Cardiac fibroblast (primary cell): ENCODE measurements at places on chromosomes 13 and 19.

DNA sequence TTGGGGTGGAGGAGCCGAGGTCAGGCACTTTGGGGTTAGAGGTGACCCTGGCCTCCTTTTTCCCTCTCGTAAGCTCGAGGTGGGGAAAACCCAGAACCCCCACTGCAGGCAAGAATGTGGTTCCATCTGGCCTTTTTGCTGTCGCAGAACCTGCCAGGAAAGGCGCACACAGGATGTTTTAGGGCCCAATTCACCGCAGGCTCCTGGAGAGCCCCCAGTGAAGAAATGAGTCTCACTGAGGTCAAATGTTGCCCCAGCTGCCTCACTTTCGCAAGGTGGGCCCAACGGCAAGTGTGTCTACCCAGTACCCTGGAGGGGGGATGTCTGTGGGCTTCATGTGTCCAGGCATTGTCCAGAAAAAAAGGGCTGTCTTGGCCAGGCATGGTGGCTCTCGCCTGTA is 61.8 kb downstream of the PEX11G start:
- DNase-seq, result no peak

DNA sequence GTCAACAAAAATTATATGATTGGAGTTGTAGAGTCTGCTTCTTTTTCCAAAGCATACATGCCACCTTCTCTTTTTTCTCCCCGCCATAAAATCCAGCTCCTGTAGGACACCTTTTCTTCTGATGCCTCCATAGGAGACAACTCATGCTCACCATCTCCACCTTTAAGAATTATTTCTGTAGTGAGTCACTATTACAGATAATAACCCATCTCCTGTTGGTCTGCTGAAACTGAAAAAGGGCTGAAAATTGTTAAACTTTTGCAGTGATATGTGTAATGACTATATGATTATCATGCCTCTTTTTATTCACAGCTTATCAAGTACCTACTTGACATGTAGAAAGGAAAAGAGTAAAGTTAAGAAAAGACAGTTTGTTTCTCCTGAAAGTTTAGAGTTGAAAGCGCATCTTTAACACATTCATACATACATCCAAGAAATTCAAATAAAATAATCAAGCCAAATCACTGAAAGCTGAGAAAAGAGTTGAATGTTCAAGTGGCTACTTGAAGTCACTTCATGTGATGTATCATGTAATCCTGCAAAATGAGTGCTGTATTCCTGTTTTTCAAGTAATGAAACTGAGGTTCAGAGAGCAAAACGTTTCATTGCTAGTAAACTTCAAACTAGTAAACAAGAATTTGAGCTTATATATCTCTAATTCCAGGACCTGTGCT is 35.5 kb upstream of the LPAR6 start:
- DNase-seq, result no peak

GRCh38 chr19:29837996-29838395 is 26.2 kb downstream of the CCNE1 start:
- no peak for DNase-seq

- no peak for DNase-seq
These were observed 81.2 kb upstream of the ABCC4 start for GRCh38 chr13:95382411-95382810.

DNA sequence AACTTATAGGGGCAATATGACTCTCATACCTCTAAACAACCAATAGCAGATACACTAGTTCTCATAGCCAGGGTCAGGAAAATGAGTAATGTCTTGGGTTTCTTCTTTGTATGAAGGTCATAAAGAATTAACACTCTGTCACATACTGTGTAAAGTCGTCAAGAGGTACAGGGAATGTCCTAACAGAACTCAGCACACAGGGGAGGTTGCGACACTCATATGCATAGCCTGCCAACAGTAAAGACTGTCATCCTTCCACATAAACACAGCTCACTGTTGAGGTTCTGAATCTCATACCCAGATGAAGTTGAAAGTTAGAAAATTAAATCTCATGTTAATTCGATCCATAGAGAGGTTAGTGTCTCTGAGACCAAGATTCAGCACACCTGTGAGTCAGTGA is 34.2 kb upstream of the ZNF254 start:
- DNase-seq, result peak; percentile 29

DNA sequence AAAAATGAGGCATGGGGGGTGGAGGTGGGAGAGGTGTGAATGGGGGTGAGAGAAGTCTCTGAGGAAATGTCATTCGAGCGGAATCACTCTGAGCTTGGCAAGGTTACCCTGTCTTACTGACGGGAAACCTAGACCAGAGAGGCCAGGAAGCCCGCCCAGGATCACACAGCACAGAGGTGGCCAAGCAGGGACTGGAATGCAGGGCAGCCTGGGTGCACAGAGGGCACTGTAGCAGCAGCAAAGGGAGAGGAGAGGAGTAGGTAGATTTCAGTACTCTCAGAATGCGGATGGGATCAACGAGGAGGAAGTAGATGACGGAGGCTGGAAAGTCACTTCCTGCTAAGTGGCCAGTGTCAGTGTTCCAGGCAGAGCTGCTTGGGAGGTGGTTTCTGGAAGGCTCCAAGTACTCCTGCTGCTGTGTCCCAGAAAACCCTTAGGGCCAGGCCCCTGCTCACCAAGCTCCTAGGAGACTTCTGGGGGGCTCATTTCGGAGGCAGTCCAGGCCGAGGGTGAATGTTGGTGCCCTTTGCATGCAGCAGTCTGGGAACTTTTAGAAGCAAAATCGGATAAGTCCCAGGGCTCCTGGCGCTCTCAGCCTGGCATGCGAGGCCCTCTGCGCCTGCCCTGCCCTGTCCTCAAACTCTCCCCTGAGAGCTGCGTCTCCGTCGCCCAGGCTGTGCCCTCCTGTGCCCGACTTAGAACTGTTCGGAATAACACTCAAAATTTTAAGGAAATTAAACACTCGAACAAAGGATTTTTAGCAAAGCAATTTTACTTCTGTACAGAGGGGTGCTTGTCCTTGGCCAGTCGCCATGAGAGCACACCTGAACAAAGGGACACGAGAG is 33.5 kb downstream of the DNM2 start:
- peak; percentile 48 for DNase-seq

- no peak for DNase-seq
These were observed 241.0 kb downstream of the POSTN start for GRCh38 chr13:37357548-37357947.

GRCh38 chr19:3606174-3606689 is 443 bp downstream of the TBXA2R start:
- DNase-seq, result no peak

DNA sequence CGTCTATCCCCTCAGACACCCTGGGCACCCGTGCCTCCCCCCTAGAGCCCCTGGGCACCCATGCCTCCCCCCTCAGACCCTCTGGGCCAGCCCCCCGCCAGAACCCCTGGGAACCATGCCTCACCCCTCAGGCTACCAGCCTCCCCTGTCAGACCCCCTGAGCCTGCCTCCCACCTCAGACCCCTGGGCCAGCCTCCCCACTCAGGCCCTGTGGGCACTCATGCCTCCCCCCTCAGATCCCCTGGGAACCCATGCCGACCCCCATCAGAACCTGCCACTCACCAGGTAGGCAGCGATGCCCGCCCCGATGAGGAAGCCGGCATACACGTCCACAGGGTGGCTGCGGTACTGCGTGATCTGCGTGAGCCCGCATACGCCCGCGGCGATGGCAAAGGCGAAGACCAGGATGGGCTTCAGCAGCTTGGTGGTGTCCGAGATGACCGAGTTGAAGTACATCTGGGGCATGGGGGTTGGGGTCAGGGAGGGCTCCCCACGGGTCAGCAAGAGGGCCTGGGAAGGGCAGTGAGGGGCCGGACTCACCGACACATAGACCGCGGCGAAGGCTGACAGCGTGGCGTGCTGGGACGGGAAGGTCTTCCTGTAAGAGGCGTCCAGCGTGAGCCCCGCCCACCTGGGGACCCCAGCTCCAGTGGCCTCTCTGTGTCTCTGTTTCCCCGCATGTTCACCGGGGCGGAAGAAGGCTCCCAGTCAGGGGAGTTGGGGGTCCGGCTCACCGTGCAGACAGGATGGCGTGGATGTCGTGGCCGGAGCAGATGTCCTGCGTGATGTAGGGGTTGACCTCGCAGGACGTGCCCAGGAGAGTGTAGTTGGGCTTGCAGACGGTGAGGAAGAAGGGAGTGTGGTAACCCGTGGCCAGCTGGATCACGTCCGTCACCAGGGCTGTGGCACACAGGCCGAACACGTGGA is 7.3 kb downstream of the PLPPR3 start:
- no peak for DNase-seq

GRCh38 chr19:33295621-33296487 is 6.5 kb downstream of the CEBPA start:
- DNase-seq, result no peak
